Renal cortex interstitium (tissue), 15 donors: ENCODE measurements at places on chromosomes 11 and 22. TPM values are rescaled to one million over a fixed set of nuclear protein-coding genes. Genes with fewer than 3 reads are reported as not detected.

DNA sequence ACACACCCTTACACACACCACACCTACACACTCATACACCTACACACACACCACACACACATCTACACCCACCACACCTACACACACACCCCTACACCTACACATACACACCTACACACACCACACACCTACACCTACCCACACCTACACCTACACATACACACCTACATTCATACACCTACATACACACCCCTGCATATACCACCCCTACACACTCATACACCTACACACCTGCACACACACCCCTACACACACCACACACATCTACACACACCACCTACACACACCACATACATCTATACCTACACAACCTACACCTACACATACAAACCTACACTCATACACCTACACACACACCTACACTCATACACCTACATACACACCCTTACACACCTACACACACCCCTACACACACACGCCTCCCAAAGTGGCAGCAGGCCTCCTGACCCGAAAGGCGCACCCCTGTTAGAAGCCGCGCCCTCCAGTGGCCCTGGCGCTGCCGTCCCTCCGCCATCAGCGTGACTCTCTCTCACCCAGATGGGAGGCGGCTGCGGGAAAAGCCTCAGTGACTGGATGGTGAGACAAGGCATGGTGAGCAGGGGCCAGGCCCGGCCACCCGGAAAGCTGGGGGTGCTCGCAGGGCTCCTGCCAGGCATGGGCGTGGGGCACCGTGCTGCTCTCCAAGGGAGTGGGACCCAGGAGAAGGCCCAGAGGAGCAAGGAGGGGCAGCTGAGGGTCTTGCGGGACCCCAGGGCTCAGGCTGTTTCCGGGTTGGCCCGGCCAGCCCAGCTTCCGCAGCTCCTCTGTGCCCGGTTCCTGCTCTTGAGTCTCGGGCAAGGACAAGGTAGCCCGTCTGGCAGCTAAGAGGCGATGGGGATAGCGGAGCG lies 37.0 kb upstream of the HMOX1 start:
- DNase-seq: no peak

DNA sequence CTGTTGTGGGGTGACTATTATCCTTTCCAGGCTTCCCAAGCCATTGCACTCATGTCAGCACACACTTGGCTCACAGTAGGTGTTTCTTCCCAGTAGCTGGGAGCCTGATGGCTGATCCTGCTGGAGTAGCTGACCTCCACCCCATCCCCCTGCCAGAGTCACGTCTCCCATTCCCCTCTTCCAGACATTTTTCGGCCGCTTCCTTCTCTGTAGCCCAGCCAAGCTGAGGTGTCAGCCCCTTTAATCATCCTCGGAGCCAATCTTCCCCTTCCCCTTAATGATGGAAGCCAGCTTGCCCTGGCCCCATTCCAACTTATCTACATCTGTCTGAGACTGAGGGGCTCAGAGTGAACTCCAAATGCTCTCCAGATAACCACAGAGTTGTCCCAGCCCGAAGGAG lies 550.7 kb downstream of the MN1 start:
- no peak for DNase-seq

Gene NOX4
- polyA plus RNA-seq: 54.0 TPM

Gene OR2AT4
- 0.03 TPM for polyA plus RNA-seq

- no peak for DNase-seq
Observed at GRCh38 chr11:132846075-132846474, 686.2 kb downstream of the OPCML start.

GRCh38 chr11:111739299-111739698 lies 26.9 kb downstream of the PPP2R1B start:
- DNase-seq: no peak

- DNase-seq: no peak
Observed at GRCh38 chr11:8373519-8374432, 110.1 kb upstream of the LMO1 start.

Gene TFIP11
- 46.3 TPM for polyA plus RNA-seq

Gene NLRP14
- polyA plus RNA-seq: 0.67 TPM

GRCh38 chr22:22703715-22704114 lies 59.3 kb downstream of the GGTLC2 start:
- no peak for DNase-seq

- DNase-seq: no peak
Observed at GRCh38 chr11:47186700-47187695, 764 bp upstream of the PACSIN3 start.

- DNase-seq: no peak
Observed at GRCh38 chr11:10641177-10641911, 52.2 kb downstream of the IRAG1 start.

- no peak for DNase-seq
Observed at GRCh38 chr11:114166362-114166761, 106.9 kb downstream of the ZBTB16 start.

DNA sequence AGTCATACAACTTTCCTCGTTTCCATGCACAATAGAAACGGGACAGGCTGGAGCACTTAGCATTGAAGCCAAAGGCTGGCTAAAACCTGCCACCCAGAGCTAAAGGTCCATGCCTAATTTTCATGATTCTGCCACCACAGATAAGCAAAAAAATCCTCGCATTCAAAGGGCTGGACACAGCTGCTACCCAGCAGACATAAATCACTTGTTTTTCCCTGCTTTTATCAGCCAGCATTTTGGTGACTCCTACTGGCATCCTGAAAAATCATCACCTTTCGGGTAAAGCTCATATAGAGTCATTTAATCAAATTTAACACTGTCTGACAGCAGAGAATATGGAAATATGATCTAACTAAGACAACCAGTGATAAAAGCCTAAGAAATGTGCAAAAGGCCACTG lies 37.9 kb downstream of the ALG9 start:
- DNase-seq: peak; percentile 26

- no peak for DNase-seq
Observed at GRCh38 chr11:79030448-79030847, 410.4 kb downstream of the TENM4 start.

DNA sequence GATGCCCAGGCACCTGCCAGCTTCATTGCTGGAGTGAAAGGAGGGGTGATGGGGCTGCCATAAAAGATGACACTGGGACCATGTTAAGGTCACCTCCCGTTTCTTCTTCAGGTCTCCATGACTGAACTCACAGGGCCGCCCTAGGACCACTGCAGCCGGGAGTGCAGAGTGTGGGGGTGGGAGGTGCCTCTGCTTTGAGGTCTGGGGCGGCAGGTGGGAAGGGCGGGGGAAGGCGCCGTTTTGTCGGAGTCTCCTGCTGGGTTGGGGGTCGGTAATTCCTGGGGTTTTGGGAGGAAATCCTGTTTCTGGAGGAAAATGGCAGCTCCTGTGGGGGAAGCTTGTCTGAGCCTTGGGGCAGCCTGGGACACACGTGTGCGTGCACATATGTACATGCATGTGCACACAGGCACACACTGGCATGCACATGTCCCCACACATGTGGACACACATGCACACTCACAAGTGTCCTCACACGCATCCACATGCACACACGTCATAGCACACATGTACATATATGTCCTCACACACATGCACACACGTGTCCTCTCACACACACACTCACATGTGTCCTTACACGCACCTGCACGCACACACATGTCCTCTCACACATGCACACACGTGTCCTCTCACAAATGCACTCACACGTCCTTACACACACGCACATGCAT lies 990.9 kb downstream of the BRD1 start:
- no peak for DNase-seq

- DNase-seq: no peak
Observed at GRCh38 chr11:2480874-2481220, 36.0 kb downstream of the KCNQ1 start.

GRCh38 chr11:32110795-32111194 lies 19.9 kb downstream of the RCN1 start:
- DNase-seq: no peak

Gene OTOG
- polyA plus RNA-seq: 0.42 TPM

Gene MFRP
- polyA plus RNA-seq: not detected

DNA sequence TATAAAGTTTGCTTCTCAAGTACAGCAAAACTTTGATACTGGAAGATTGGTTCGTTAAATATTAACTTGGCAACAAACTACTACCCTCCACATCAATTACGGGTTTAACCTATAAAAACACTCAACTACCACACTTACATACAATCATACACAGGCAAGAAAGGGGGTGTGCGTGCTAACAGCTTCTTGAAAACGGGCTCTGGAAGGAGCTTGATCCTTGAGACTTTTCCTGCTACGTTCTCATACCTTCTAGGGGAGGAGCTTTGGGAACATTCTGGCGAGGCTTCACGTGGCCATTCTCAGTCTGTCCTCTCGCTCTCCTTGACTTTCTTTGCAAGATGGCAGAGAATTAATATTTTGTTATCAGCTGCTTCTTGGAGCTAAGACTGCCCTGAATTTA lies 6.8 kb upstream of the ESAM start:
- DNase-seq: no peak

Gene PLAAT2
- 0.37 TPM for polyA plus RNA-seq

DNA sequence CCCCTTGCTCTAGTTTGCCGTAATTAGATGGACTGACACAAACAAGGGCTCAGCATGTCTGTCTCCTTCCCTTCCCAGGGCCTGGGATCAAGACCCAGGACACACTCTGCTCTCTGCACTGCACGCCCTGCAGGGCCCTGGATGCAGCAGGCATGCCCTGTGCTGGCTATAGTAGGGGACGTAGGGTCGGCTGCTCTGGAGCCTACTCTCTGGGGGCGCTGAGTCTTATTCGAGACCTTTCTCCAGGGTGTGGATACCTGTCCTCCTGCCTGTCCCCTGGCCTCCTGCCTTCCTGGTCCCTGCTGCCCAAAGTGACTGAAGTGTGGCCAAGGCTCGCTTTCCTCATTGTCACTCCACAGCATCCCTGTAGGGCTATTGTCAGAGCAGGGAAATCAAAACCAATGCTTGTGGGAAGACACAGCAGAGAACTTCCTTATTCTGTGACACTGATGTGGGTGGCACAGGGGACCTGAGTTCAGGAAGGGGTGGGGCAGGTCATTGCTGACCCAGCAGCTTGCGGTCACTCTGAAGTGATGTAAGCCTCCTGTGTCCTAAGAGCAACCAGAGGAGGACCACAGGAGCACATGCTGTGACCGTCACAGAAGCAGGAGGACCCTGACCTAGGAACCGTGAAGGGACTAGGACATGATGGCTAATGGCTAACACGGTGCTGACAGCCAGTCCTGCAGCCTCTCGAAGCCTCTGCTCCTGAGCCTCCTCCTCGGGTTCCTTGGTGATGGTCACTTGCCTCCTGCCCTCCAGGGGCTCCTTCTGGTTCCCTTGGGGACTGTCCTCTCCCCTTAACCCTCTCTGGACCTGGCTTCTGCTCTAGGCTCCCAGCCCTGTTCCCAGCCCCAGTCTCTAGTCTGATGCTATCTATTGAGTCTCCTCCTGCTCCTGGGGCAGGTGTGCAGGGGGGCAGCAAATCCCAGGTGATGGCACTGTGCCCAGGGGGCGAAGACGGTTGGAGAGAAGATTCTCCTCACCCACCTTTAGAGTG lies 10.3 kb downstream of the APOBEC3A start:
- DNase-seq: no peak

- no peak for DNase-seq
Observed at GRCh38 chr11:71987521-71987920, 11.2 kb upstream of the IL18BP start.

- DNase-seq: no peak
Observed at GRCh38 chr11:64614917-64615316, 23.9 kb downstream of the SLC22A12 start.

DNA sequence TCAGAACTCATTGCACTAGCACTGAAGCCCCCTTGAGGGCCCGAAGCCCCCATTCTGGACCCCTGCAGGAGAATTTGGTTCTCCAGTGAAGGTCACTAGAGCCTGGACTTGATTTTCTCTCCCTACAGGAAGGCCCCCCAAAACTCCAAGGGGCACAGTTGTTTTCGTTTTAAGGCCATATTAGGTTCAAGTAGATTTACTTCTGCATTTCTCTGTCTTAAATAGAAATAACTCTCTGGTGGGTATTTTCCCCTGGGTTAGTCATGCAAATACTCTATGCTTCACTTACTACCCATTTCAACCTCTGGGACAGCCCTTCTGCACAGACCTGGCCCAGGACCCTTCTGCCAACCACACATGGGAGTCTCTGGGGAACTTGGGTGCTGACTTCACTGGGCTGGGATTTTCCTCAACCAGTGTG lies 41.6 kb downstream of the WEE1 start:
- no peak for DNase-seq

- DNase-seq: no peak
Observed at GRCh38 chr11:76200006-76200940, 6.0 kb downstream of the WNT11 start.

DNA sequence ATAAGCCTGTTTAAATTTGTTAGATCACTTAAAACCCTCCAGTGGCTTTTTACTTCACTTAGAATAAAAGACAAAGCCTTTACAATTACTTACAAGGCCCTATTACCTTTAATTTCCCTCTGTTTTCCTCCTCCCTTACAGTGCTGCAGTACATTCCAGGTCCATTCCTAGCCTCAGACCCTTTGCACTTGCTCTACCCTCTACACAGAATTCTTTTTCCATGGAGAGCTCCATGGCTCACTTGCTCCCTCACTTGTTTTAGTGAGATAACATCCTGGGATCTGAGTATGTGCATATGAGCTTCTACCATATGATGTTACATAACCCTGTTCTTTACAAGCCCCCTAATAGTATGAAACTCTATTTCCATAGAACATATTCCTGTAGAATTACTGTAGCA lies 24.4 kb downstream of the ZNF214 start:
- no peak for DNase-seq

DNA sequence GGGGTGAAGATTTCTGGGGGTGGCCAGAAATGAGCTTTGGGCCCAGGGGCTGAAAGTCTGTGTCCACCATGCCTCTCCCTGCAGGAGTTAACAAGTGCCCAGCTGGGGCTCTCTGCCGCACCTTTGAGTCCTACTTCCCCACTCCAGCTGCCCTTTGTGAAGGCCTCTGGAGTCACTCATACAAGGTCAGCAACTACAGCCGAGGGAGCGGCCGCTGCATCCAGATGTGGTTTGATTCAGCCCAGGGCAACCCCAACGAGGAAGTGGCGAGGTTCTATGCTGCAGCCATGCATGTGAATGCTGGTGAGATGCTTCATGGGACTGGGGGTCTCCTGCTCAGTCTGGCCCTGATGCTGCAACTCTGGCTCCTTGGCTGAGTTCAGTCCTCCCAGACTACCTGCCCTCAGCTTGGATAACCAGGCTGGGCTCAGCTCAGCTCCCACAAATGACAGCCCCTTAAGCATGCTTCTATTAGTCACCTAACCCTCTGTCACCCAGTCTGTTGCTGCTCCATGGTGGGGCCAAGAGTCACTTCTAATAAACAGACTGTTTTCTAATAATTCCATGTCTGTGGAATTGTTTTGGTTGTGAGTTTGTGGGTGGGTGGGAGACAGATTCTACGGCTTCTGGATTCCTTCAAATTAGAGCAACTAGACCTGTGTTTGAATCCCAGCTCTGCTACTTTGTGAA lies 3.0 kb upstream of the INPPL1 start:
- no peak for DNase-seq

- no peak for DNase-seq
Observed at GRCh38 chr22:20881231-20881630, 22.4 kb downstream of the SNAP29 start.

- no peak for DNase-seq
Observed at GRCh38 chr22:46622081-46622521, 1.9 kb downstream of the GRAMD4 start.

- DNase-seq: peak; percentile 70
Observed at GRCh38 chr11:70854901-70855556, 397.3 kb downstream of the SHANK2 start.

GRCh38 chr11:45907911-45908370 lies 870 bp upstream of the FREY1 start:
- no peak for DNase-seq
